Fibroblast of skin of back (primary cell): ENCODE measurements at places on chromosomes 2 and 18.

GRCh38 chr2:138476940-138477339, 24.6 kb upstream of the SPOPL start:
- no peak for DNase-seq

GRCh38 chr18:54690198-54690597, 99.2 kb downstream of the DYNAP start:
- peak; percentile 12 for DNase-seq

- DNase-seq, result no peak
Observed at GRCh38 chr2:37784759-37785149, 113.3 kb upstream of the CDC42EP3 start.

- no peak for DNase-seq
Observed at GRCh38 chr2:113089916-113090315, 22.1 kb downstream of the IL1F10 start.

DNA sequence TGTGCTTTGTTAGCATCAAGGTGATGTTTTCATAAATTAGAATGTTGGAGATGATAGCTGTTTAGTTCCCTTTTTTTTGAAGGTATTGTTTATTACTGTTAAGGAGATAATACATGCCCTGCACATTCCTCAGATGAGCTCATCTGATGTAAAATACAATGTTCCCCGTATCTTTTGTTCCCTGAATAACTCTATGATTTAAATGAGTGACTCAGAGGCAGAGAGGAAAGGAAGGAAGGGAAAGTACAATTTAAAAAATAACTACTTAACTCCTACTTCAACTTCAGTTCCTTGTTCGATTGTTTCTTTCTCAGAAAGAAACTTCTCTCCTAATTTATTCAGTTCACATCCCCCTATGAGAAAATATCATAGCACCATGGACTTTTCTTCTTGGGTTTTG, 208.7 kb downstream of the KCNE4 start:
- DNase-seq, result peak; percentile 40

DNA sequence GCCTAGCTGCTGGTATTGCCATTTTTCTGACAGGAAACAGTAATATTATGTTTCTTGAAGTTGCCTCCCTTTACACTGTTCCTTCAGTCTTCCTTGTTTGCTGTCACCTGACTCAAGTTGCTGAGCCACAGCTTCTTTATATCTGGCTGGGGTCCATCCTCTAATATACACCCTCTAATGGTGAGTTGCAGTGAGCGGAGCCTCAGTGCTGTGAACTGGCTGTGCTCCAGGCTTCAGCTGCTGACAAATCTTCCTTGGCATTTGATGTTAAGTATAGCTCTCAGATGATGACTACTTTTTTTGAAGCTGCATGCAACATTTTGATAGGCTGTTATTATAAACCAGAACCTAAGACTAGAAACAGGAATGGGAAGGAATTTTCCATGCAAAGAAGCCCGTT, 366.7 kb downstream of the NUP35 start:
- peak; percentile 73 for DNase-seq

DNA sequence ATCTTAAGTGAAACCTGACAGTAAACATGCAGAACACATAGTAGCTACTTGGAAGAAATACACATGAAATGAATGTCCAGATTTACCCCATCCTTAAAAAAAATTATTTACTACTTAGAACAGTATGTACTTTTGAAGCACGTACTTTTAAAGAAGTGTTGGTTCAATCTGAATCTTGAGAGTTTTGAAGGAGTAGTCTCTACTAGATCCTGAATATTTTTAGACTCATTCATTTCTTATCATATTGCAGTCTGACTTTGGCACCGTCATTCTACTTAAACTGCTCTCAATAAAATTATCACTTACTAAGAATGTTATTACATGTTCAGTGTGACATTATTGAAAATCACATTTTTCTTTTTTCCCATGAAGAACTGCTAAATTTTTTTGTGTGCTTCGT, 187.8 kb downstream of the DPP4 start:
- DNase-seq, result no peak

DNA sequence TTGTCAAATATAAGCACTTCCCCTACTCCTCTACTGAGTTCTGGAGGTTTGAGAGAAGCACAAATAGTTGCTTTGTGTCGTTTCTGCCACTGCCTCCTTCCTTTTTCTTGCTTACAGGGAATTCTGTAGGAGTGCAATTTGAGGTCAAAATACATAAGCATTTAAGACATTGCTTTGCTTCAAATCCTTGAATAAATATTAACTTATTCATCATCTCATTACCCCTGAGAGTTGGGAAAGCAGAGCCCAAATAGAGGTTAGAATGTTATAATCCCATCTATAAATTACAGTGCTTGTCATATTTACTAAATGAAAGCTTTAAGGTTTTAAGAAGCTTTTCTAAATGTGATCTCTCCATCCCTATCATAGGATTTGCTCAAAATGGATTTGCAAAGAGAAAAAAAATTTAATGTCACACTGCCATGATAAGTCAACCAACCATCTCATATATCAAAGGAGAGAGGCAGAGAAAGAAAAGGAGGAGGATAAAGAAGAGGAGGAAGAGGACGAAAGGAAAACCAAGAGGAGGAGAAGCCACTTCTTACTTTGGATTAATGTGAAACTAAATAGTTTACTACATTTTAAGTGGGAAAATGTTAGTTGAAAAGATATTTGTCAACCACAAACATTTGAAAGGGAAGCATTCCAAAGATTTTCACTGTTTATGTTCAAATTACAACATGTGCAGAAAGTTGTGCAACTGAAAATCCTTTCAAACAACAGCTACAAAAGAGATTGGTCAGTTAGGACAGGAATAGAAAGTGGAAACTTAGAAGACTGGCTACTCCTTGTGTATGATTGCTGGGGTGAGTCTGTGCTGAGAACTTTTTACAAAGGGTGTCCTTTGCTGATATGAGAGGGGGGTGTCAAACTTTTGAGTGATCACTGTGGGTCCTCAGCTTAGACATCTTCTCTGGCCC, 277.3 kb upstream of the FN1 start:
- DNase-seq, result peak; percentile 89

- DNase-seq, result no peak
Observed at GRCh38 chr2:60531701-60532133, 21.7 kb downstream of the BCL11A start.

GRCh38 chr2:177735318-177735803, 337.2 kb downstream of the PDE11A start:
- DNase-seq, result no peak

GRCh38 chr2:232577841-232578240, 27.4 kb downstream of the EIF4E2 start:
- DNase-seq, result no peak

- no peak for DNase-seq
Observed at GRCh38 chr2:228675646-228676045, 494.2 kb upstream of the SPHKAP start.

- DNase-seq, result peak; percentile 8
Observed at GRCh38 chr2:102618452-102619413, 620 bp upstream of the SLC9A2 start.

GRCh38 chr2:36919041-36919837, 47.1 kb downstream of the STRN start:
- DNase-seq, result no peak

GRCh38 chr2:134304394-134305108, 50.7 kb downstream of the MGAT5 start:
- no peak for DNase-seq

GRCh38 chr2:106991866-106992265, 105.9 kb upstream of the ST6GAL2 start:
- no peak for DNase-seq

- no peak for DNase-seq
Observed at GRCh38 chr2:110688594-110689091, 10.8 kb upstream of the BUB1 start.

- DNase-seq, result no peak
Observed at GRCh38 chr18:70221156-70221914, 15.8 kb upstream of the RTTN start.

DNA sequence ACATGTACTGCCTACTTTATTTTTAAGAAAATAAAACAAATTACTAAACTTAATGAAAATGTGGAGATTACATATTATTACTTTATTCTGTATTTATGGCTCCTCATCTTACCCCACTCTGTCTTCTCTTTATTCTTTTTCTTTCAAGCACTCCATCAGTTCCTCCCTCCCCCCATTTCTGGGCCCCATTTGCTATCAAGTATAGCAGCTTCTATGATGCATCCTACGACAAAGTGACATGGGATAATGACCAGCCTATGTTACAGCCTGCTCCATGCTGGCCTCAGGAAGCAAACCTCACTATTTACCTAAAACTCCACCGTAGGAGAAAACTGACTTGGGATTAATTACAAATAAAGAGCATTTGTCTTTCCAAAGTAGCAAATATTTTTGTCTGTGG, 58.8 kb downstream of the RND3 start:
- no peak for DNase-seq

DNA sequence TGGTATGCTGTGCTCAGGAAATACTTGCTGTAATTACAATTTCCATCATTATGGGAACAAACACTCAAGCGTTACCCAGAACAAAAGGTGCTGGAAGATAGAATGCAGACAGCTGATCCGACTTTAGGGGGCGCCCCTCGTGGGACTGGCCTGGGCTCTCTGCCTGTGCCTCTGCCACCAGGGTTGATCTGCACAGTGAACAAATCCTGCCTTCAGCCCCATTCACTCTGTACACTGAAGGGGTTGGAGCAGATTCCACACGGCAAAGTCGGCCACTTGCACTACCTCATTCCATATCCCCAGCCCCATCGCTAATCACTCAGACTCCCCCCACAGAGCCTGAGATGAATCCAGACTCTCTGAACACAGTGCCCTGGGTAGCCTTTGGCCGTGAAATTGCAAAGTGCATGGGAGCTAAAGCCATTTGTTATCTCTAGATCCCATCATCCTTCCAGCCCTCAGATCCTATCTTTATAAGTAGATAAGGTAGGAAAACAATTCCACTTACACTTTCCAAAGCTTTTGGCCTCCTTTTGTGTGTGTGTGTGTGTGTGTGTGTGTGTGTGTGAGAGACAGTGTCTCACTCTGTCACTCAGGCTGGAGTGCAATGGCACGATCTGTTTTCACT, 69.3 kb downstream of the INPP5D start:
- no peak for DNase-seq

DNA sequence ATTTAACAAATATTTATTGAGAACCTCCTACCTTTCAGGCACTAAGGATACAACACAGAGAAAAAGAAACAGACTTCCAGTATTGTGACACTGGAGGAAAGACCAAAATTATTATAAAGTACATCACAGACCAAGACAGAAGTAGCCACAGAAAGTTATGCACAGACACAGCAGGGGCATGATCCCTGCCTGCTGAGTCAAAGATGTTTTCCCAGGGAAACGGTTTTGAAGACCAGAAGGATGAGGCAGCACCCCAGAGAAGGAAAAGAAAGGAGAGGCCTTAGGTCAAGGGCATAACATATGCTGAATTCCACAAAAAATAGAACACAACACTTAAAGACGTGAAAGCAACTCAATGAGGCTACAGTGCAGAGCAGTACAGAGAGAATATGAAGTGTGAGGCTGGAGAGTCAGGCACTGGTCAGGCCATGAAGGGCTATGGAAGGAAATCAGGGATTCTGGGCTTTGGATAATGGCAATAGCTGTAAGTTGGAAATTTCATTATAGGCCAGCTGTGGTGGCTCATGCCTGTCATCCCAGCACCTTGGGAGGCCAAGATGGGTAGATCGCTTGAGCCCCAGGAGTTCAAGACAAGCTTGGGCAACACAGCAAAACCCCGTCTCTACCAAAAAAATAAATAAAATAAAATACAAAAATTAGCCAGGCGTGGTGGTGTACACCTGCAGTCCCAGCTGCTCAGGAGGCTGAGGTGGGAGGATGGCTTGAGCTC, 8.2 kb downstream of the ADAM17 start:
- peak; percentile 78 for DNase-seq

GRCh38 chr2:181752301-181752700, 72.0 kb upstream of the NEUROD1 start:
- no peak for DNase-seq

DNA sequence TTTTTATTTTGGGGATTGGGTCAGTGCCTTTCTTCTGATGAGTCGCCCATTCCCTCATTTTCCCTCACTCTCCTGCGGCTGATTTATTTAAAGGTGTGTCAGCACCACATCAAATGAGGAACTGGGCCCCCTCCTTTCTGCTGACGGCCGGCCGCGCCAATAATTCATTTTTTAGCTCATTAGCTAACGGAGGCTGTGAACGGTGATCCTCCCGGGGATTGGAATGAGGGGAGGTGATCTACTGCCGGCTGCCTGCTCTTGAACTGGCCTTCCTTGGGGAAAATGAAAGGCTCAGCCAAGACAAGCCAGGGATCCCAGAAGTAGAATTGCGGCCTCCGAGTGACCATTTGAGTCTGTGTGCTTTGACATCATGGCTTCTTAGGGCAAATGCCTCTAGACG, 54.2 kb downstream of the GBX2 start:
- no peak for DNase-seq

- DNase-seq, result peak; percentile 61
Observed at GRCh38 chr2:68909793-68910674, 38.8 kb upstream of the BMP10 start.

- no peak for DNase-seq
Observed at GRCh38 chr2:237815637-237816036, 17.1 kb downstream of the RBM44 start.

- peak; percentile 34 for DNase-seq
Observed at GRCh38 chr2:221571551-221572218, 419 bp downstream of the EPHA4 start.

- DNase-seq, result no peak
Observed at GRCh38 chr18:58148954-58149471, 105.0 kb downstream of the NEDD4L start.

GRCh38 chr2:214896274-214896673, 86.8 kb upstream of the BARD1 start:
- no peak for DNase-seq

DNA sequence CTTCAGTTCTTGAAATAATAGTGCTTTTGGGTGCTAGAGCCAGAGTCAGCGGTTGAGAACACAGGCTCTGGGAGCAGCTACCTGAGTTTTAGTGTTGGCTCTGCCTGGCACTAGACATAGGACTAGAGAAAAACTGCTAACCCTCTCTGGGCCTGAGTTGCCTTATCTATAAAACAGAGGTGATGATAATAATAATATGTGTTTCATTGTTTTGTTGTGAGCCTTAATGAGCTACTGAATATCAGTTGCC, 391.7 kb downstream of the PTPRM start:
- no peak for DNase-seq

GRCh38 chr2:153557211-153557610, 78.6 kb upstream of the RPRM start:
- DNase-seq, result no peak

DNA sequence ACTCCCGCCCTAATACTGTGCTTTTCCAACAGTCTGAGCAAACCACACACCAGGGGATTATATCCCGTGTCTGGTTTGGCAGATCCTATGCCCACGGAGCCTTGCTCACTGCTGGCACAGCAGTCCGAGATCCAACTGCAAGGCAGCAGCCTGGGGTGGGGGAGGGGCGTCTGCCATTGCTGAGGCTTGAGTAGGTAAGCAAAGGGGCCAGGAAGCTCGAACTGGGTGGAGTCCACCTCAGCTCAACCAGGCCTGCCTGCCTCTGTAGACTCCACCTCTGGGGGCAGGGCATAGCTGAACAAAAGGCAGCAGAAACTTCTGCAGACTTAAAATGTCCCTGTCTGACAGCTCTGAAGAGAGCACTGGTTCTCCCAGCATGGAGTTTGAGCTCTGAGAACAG, 44.2 kb downstream of the LNPK start:
- DNase-seq, result no peak

- DNase-seq, result no peak
Observed at GRCh38 chr18:79476918-79477571, 81.3 kb downstream of the NFATC1 start.

- DNase-seq, result no peak
Observed at GRCh38 chr2:195331966-195332365, 325.1 kb upstream of the SLC39A10 start.

- DNase-seq, result no peak
Observed at GRCh38 chr2:59449274-59449673, 1104.2 kb downstream of the BCL11A start.
